ENCODE measurements at places on chromosomes 12 and 14. TPM values are rescaled to one million over a fixed set of nuclear protein-coding genes. Genes with fewer than 3 reads are reported as not detected.

Gene KRT82
- polyA plus RNA-seq: 0.34 TPM

Gene AICDA
- 0.39 TPM for polyA plus RNA-seq

DNA sequence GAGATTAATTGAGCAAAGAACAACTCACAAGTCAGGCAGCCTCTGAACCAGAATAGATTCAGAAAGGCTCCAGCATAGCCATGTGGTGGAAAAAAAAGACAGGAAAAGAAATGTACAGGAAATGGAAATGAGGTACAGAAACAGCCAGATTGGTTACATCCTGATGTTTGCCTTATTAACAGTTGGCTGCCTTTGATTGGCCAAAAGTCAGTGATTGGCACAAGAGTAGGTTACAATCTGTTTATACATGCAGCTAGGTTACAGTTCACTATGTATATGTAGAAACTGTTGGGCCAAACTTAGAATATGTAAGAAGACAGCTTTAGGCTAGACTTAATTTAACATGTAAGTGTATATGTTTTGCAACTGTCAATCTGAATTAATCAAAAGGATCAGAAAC lies 118.9 kb downstream of the UNC79 start:
- DNase-seq: no peak

DNA sequence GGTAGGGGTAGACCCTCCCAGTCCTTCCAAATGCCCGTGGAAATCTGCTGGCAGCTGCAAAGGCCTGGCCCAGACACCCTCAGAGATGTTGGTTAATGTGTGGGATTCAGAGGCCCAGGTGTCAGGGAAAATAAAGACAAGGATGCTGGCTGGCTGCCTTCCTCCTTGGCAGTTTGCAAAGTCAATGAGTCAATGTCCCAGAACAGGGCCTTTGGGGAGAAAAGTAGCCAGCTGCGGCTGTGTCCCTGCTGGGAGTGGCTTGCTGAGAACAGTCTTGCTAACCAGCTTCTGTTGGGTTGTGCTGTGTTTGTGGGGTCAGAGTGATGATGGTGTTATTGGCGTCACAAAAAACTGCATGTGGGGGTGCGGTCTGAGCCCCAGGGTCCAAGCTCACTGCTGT lies 29.2 kb downstream of the GLRX5 start:
- DNase-seq: no peak

Data from thymus (tissue), 14 donors.